Renal cortex interstitium (tissue), 15 donors: ENCODE measurements at places on chromosomes 13 and 19. TPM values are rescaled to one million over a fixed set of nuclear protein-coding genes. Genes with fewer than 3 reads are reported as not detected.

- DNase-seq: no peak
These were observed 78.3 kb downstream of the TSC22D1 start for GRCh38 chr13:44497801-44498200.

DNA sequence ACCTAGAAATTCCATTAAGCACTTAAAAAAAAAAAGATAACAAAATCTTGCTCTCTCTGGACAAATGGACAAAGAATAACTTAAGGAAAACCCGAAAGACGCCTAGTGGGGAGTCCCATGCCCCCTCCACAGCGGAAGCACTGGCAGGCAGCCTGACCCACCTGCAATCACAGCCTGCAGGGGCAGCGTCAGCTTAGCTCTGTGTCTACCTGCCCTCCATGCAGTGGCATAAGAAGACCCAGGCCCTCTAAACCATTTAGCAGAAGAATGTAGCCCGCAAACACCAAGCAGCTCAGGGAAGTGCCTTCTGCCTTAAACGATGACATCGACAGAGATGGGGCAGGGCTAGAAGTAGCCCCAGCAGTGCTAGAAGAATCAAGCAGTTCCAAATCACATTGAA is 36.0 kb downstream of the KCTD15 start:
- no peak for DNase-seq

- no peak for DNase-seq
These were observed 338 bp downstream of the RGCC start for GRCh38 chr13:41457589-41458186.

- DNase-seq: no peak
These were observed 4.3 kb downstream of the ERCC1 start for GRCh38 chr19:45419396-45419795.

DNA sequence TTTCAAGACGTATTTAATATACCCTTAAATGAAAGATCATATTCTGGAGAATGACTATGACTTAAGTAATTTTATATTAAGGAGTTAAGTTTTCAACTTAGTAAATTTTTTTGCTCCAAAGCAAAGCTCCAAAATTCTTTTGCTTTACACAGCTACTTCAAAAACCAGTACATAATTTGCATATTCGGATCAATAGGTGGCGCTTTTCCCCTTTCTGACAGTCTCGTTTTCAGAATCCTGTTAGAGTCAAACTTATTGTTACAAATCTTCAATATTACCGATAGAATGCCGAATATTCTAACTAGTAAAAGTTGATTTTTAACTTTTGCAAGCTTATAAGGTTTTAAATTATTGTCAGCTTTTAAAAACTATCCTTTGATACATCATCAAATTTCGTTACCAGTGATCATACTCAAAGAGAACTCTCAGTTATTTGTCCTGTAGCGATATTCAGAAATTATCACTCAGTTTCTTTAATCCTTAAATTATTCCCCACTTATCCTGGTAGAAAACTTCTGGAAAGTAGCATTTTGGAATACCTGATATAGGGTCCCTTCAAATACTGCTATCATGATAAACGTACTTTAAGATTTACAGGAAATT is 852.7 kb upstream of the KLHL1 start:
- DNase-seq: peak; percentile 22

The ABHD13 gene
- polyA plus RNA-seq: 16.3 TPM
